ENCODE measurements at places on chromosomes 13 and 19.

- no peak for DNase-seq
Observed at GRCh38 chr13:44543369-44543768, 32.8 kb downstream of the TSC22D1 start.

GRCh38 chr13:44919104-44919804, 70.0 kb downstream of the NUFIP1 start:
- no peak for DNase-seq

GRCh38 chr19:52670046-52670445, 31.9 kb upstream of the ZNF83 start:
- no peak for DNase-seq

DNA sequence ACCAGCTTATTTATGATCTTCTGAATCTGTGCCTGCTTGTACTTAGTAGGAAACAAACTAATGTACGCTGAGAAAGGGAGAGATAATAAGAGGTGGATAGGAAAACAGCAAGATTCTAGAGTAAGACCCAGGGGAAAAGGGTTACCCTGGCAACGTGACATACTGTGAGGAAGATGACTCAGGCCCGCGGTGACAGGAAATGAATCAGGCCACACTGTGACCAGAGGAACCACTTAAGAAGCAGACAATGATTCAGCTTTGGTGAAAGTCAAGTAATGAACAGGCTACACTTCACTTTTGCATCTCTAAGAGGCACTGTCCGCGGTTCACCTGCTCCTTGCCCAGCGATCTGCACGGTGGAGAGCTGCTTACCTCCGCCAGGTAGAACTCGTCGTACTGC, 158.2 kb downstream of the NALCN start:
- no peak for DNase-seq

- DNase-seq, result no peak
Observed at GRCh38 chr19:56350416-56351045, 35.9 kb upstream of the ZSCAN5A start.

DNA sequence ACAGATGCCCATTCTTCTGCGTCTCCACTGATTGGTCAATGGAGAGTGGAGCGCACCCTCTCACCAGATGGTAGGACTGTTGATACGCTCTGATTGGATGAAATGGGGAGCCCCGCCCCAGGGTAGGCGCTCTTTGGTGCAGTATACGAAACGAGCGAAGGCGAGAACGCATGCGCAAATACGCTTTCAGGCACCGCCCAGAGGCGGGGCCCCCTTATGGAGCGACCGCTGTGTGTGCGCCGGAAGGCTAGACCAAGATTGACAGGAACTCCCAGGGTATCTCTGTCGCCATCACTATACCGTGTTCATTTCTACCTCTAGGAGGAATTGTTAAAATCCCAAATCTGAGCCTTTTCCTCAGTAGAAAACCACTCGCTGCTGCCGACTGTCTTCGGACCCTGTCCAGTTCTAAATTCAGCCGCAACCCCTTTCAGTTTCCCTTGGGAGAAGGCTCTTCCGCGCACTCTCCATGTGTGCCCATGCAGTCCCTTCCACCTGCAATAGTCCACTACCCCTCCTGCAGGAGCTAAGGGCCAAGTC, 720 bp upstream of the HNRNPL start:
- DNase-seq, result no peak

GRCh38 chr13:58935689-58936088, 1228.0 kb downstream of the DIAPH3 start:
- DNase-seq, result no peak

GRCh38 chr13:113207890-113208420, 514 bp downstream of the PCID2 start:
- no peak for DNase-seq

- DNase-seq, result no peak
Observed at GRCh38 chr13:34044041-34044440, 226.1 kb downstream of the RFC3 start.

- DNase-seq, result no peak
Observed at GRCh38 chr19:8397271-8397670, 7.1 kb downstream of the RAB11B start.

DNA sequence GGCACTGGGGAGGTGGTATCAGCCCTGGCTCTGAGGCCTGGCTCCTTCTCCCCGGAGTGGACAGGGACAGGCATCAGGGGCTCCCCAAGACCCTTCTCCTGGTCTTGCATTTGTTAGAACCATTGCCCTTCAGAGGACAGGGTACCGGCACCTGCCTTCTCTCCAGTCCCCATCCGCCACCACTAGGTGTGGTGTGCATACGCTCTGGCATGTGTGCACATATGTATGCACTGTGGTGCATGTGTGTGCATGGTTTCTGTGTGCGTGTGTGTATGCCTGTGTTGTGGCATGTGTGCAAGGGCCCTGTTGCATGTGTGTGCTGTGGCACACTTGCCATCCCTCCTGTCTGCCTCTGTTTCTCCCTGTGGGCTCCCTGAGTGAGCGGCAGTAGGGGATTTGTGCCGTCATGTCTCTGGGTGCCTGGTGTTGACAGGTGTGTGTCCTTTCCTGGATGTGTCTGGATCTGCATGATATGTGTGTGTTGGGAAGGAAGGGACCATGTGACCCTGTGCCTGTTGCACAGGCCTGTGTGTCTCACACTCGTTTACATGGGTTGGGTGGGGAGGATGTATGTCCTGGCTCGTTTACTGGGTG, 9.3 kb downstream of the KCTD15 start:
- no peak for DNase-seq

- no peak for DNase-seq
Observed at GRCh38 chr13:52004511-52005170, 6.6 kb downstream of the ATP7B start.

Measured in putamen (tissue), 1 donor.